ENCODE measurements at places on chromosomes 11 and 22.

GRCh38 chr11:113971506-113972195 is 3.3 kb upstream of the HTR3A start:
- H3K27me3 ChIP-seq: peaks cover 67% of the 10 kb centered on the region
- no peak overlapping the region for H3K4me3 ChIP-seq
- H3K27ac ChIP-seq: no peak overlapping the region
- DNase-seq: no peak
- peaks cover 10% of the 10 kb centered on the region for H3K4me1 ChIP-seq

DNA sequence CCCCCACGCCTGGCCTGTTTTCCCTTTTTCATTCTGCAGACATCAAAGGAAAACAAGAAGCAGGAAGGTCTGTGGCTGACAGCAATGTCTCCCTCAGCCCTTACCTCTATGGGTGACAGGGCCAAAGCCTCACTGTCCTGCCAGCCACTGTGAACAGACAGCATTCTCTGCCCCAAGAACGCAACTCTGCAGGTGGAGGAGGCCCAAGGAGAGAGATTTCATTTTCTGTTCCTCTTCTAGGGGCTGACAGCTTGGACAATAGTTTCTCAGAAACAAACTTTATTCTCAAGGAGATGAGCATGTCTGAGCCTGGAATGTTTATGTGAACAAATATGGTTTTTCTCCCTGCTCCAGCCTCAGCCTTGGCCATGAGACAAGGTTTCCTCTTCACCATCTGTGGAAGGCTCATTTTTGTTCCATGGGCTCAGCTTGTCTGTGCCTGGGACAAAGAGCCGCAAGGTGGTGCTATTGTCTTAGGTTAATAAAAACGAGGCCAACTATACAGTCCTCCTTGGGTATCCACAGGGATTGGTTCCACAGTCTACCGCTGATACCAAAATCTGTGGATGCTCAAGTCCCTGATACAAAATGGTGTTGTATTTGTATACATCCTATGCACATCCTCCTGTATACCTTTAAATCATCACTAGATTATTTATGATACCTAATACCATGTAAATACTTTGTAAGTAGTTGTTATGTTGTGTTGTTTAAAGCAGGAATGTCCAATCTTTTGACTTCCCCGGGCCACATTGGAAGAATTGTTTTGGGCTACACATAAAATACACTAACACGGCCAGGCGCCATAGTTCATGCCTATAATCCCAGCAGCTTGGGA is 5.8 kb downstream of the PIWIL3 start:
- H3K27me3 ChIP-seq: peaks cover 4% of the 10 kb centered on the region
- no peak overlapping the region for H3K27ac ChIP-seq
- no peak overlapping the region for H3K4me3 ChIP-seq
- H3K36me3 ChIP-seq: no peaks in the 10 kb centered on the region

DNA sequence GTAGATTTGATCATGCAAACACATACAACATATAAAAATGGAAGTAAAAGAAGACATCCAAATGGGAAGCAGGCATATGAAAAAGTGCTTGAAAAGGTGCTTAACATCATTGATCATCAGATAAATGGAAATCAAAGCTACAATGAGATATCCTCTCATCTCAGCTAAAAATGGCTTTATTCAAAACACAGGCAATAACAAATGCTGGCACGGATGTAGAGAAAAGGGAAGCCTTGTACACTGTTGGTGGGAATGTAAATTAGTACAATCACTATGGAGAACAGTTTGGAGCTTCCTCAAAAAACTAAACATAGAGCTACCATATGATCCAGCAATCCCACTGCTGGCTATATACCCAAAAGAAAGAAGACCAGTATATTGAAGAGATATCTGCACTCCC is 549 bp upstream of the TCN1 start:
- no peak for DNase-seq
- no peaks in the 10 kb centered on the region for H3K4me1 ChIP-seq
- no peak overlapping the region for H3K27ac ChIP-seq
- no peak overlapping the region for H3K4me3 ChIP-seq
- no peaks in the 10 kb centered on the region for H3K36me3 ChIP-seq
- H3K27me3 ChIP-seq: no peaks in the 10 kb centered on the region

DNA sequence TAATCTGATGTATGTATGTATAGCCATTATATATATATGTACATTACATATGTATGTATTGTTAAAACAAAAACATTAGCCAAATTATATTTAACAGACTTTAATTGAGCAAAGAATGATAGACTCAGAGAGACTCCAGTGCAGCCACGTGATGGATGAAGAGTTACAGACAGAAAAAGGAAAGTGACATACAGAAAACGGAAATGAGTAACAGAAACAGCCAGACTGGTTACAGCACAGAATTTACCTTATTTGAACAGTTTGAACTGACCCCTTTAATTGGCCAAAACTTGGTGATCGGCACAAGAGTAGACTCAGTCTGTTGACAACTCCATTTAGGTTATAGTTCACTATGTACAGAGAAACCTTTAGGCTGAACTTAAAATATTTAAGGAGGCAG is 35.0 kb downstream of the CHORDC1 start:
- H3K27me3 ChIP-seq: no peaks in the 10 kb centered on the region
- peaks cover 2% of the 10 kb centered on the region for H3K4me1 ChIP-seq
- no peak overlapping the region for H3K4me3 ChIP-seq
- DNase-seq: no peak
- peaks cover 17% of the 10 kb centered on the region for H3K36me3 ChIP-seq

DNA sequence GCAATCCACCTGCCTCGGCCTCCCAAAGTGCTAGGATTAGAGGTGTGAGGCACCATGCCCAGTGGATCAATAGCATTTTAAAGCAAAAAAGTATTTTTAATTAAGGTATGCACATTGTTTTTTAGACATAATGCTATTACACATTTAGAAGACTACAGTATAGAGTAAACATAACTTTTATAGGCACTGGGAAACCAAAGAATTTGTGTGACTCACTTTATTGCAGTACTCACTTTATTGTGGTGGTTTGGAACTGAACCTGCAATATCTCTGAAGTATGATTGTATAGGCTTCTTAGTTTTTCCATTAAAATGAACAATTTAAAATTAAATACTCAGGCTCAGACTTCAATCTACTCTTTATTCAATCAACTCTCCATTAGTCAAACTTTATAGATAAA is 17.5 kb upstream of the CD3E start:
- H3K4me3 ChIP-seq: no peak overlapping the region
- H3K4me1 ChIP-seq: peaks cover 2% of the 10 kb centered on the region
- no peaks in the 10 kb centered on the region for H3K36me3 ChIP-seq
- no peak overlapping the region for H3K27ac ChIP-seq
- peaks cover 32% of the 10 kb centered on the region for H3K27me3 ChIP-seq

DNA sequence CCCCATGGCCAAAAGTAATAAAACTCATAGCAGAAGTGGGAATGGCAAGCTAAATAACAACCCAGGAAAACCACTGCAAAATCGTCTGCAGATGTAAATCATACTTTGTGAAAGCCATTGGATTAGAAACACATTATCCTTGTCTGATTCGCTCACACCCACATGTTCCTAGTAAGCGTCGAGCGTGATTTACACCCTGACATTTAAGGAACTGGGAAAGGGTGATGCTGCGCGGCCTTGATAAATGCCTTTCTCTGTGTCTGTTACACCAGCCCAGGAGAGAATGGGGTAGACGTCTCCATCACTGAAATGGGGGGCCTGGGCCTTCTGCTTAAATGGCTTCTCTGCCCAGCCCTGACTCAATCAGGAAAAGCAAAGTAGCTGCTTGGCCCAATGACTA is 162.7 kb downstream of the NTM start:
- no peak for DNase-seq
- no peak overlapping the region for H3K4me3 ChIP-seq

- H3K27me3 ChIP-seq: peaks cover 47% of the 10 kb centered on the region
- peaks cover 27% of the 10 kb centered on the region for H3K4me1 ChIP-seq
- H3K4me3 ChIP-seq: peak within 1 kb of the TSS; percentile 78
- DNase-seq: peak; percentile 73
- no peaks in the 10 kb centered on the region for H3K36me3 ChIP-seq
- H3K27ac ChIP-seq: peak within 1 kb of the TSS; percentile 47
Observed at GRCh38 chr11:130448416-130449309, at the start of gene ADAMTS15. TSS of gene ADAMTS15 (plus strand) at chr11:130448645. CDS start at chr11:130448974, 329 bp downstream.

DNA sequence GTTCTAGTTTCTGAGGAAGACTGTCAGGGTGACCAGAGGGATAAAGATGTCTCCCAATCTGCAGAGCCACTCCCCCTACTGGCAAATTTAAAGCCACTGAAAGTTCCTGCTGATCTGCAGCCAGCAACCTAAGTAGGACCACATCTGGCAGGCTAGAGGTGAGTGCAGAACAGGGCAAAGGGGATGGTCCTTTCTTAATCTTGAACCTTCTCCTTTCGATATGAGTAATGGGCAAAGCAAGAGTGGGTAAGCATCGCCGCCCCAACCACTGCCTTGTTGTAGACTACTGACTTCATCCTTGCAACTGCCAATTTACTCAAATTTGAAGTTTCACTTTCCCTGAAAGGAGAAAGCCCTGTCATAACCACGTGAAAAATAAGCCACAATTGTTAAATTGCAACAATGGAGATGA is 30.7 kb downstream of the SCUBE2 start:
- H3K27me3 ChIP-seq: peaks cover 51% of the 10 kb centered on the region
- no peak for DNase-seq
- H3K27ac ChIP-seq: no peak overlapping the region
- H3K4me3 ChIP-seq: no peak overlapping the region

DNA sequence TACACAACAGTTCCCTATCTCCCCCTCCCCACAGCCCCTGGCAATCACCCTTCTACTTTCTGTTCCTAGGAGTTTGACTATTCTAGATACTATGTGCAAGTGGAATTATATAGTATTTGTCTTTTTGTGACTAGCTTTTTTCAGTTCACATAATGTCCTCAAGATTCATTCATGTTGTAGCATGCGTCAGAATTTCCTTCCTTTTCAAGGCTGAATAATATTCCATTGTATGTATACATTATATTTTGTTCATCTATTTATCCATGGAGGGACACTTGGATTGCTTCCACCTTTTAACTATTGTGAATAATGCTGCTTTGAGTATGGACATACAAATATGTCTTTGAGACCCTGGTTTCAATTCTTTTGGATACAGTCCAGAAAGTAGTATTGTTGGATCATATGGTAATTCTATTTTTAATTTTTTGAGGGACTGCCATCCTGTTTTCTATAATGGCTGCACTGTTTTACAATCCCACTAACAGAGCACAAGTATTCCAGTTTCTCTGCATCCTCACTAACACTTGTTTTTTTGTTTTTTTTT is 128.8 kb downstream of the ARHGAP42 start:
- no peak for DNase-seq
- no peak overlapping the region for H3K4me3 ChIP-seq
- no peaks in the 10 kb centered on the region for H3K27me3 ChIP-seq
- H3K4me1 ChIP-seq: peaks cover 2% of the 10 kb centered on the region
